ENCODE measurements at places on chromosomes 11 and 22.

DNA sequence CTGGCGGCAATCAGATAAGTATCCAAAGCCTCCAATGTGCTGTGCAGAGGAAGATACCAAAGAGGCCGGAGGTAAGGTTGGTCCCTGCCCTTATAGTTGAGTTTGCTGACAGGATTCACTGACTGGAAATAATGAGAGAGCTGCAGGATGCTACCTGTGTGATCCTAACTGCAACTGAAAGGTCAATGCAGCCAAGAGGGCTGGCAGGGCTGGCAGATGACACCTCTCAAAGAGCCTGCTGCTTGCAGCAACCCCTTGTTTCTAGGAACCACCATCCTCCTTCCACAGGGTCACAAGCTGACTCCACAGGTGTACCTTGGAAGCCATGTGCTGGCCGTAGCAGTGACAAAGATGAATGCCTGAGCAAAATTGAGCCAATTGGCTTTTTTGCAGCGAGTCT is 348.1 kb downstream of the DDX10 start:
- no peak for DNase-seq

- no peak for DNase-seq
These were observed 44.9 kb downstream of the PLEKHA7 start for GRCh38 chr11:16969010-16969999.

- DNase-seq = no peak
These were observed 2.0 kb downstream of the ZNHIT2 start for GRCh38 chr11:65115361-65116082.

DNA sequence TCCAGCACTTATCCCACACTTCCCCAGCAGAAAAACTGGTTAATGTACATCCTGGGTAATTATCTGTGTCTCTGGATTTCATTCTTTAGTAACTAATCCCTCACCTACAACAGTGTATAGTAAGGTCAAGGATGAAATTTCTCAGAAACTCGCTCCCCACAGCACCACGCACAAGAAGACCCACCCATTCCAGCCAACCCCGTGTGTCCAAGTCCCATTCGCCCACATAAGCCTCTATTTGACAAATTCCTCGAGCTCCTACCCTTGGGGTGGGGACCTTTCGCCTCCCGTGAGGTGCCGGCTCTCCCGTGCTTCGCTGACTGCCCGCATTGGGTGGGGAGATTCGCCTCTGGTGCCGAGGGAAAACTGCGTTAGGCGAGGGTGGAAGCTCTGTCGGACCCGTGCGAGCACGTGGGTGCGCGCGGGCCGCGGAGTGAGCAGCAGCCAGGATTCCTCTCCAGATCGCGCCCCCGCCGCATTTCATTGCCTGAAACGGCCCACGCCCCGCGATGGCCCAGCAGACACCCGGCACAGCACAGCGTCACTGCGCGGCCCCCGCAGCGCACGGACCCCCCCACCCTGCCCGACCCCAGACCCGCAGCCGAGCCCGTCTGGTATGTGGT is 866 bp downstream of the EXPH5 start:
- no peak for DNase-seq

DNA sequence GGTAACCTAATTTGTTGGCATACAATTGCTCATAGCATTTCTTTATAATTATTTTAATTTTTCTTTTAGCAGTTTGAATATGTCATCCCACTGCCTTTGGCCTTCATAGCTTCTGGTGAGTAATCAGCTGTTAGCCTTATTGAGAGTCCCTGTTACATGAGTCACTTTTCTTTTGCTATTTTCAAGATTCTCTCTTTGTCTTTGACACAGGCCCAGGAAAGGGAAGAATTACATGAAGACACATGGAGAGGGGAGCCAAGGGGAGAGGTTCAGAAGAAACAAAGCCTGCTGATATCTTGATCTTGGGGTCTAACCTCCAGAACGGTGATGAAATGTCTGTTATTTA is 418.2 kb downstream of the METTL15 start:
- no peak for DNase-seq

All from NCI-H1417 treated with DMSO at 0.1 percent for 48 hours (cell line).